ENCODE measurements at places on chromosomes 5 and 9. TPM values are rescaled to one million over a fixed set of nuclear protein-coding genes. Genes with fewer than 3 reads are reported as not detected.
A peak's percentile ranks its signal among the peaks of the same experiment; 100 is the strongest.

DNA sequence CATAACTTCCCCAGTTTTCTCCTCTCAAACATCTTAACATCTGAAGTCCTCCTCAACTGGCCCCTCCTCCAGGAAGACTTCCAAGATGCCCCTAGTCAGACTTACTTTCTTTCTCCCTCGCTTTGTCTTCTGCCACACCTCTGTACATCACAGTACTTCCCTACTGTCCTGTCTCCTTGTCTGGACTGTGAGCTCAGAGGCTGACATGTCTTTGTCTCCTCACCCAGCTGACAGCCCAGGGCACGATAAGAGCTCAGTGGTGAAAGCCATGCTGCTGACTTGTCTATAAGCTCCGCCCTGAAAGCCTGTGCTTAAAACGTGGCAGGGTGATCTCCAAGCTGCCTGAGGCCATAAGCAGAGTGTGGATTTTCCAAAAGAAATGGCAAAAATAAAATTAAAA, 33.0 kb upstream of the SLC25A51 start:
- no peaks in the 10 kb centered on the region for H3K27me3 ChIP-seq
- DNase-seq: no peak
- H3K4me3 ChIP-seq: no peak overlapping the region
- H3K4me1 ChIP-seq: peaks cover 16% of the 10 kb centered on the region
- no peaks in the 10 kb centered on the region for H3K36me3 ChIP-seq

- peaks cover 5% of the 10 kb centered on the region for H3K4me1 ChIP-seq
- H3K27me3 ChIP-seq: no peaks in the 10 kb centered on the region
- DNase-seq: no peak
- H3K27ac ChIP-seq: peak overlapping the region; percentile 69
These were observed 6.2 kb upstream of the TCERG1 start for GRCh38 chr5:146440870-146441495.

GRCh38 chr9:93131599-93132286, 2.3 kb downstream of the NINJ1 start:
- DNase-seq: no peak
- peak overlapping the region; percentile 53 for H3K27ac ChIP-seq
- peak overlapping the region; percentile 97 for H3K4me3 ChIP-seq
- H3K27me3 ChIP-seq: no peaks in the 10 kb centered on the region
- H3K4me1 ChIP-seq: peaks cover 66% of the 10 kb centered on the region

DNA sequence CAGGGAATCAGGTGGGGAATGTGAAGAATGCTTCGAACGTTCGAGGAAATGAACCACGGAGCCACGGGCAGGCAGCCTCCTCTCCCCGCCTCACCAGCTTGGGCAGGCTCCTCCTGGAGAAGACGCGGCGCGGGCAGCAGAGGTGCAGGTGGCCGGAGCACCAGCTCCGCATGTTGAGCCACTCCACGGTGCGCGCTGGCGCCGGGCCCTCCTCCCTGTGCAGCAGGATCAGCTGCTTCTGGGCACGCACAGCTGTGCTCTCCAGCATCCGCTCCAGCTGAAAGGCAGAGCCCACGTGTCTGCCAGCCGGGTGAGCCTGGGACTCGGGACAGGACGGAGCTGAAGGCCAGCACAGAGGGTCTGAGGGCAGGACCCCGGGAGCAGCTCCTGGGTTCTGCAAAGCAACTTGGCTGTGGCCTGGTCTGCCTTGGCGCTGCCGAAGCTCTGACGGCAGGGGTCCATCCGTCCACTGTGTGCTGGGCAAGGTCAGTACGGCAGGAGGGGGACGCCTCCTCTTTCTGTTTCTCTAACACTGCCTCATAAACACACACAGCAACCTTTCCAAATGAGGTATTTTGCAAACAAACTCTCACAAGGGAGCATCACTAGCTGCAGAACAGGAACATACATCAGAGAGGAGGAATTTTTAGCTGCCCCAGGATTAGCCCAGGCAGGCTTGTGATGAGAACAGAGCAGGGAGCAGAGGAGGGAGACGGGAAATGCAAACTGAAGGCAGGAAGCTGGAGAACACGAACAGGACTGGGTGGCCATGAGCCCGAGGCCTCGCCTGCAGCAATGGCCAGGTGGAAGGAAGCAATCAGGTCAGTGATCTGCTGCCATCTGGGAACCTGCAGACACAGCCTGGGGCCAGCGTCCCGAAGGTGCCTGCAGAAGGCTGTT, 20.1 kb upstream of the NSMF start:
- H3K4me1 ChIP-seq: no peaks in the 10 kb centered on the region
- peak; percentile 46 for DNase-seq
- no peaks in the 10 kb centered on the region for H3K36me3 ChIP-seq
- no peaks in the 10 kb centered on the region for H3K27me3 ChIP-seq
- H3K27ac ChIP-seq: no peak overlapping the region
- H3K4me3 ChIP-seq: no peak overlapping the region

DNA sequence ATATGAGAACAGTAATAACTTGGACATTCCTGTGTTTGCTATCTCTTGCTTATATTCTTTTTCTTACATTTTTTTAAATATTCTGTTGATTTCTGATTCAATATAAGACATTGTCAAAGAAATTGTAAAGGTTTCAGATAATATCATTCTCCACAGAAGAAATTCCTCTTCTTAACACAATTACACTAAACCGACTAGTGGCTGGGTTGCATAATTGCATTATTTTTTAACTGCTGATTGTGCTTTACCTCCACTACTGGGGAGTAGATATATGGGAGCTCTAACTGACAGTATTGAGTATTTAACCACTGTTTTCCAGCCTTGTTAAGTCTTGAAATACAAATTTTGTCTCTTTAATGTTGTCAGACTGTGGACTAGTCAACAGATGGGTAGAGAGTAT, 723.8 kb upstream of the EDIL3 start:
- no peaks in the 10 kb centered on the region for H3K27me3 ChIP-seq
- DNase-seq: no peak
- no peak overlapping the region for H3K27ac ChIP-seq
- no peaks in the 10 kb centered on the region for H3K36me3 ChIP-seq
- no peak overlapping the region for H3K4me3 ChIP-seq

DNA sequence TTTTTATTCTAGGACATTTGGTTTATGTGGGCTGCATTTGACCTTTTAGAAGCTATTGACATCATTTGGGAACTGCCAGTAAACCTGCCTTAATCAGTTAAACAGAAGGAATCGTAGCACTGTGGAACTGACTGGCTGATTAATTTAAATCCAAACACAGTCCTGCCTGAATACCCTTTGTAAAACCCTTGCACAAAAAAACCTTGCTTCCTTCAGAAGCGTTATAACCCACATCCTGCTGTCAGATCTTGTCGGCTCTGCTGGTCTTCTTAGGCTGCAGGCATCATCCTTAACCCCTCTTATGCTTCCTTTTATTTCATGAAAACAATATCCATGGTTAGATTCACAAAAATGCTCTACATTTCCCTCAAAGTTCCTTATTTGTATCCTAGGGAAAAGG, 46.3 kb downstream of the PAM start:
- DNase-seq: no peak
- H3K27ac ChIP-seq: no peak overlapping the region
- no peaks in the 10 kb centered on the region for H3K36me3 ChIP-seq
- no peaks in the 10 kb centered on the region for H3K27me3 ChIP-seq
- peaks cover 46% of the 10 kb centered on the region for H3K4me1 ChIP-seq

DNA sequence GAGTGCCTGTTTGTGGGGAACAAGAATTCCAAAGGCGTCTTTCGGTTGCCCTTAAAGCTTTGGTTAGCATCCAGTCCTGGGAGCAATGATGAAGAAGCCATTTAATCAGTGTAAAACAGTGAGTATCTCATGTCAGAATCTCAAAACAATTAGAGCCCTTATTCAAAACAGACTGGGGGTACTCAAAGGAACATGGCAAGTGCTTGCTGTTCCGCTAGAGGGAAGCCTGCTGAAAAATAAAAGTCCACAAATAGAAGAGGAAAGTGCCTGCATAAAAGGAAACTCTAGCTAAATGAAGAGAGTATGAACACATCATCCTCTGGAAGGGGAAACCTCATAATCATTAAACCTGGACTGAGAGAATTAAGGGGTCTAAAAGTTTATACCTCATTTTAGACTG, 26.4 kb downstream of the FBXL7 start:
- no peak overlapping the region for H3K27ac ChIP-seq
- H3K4me1 ChIP-seq: no peaks in the 10 kb centered on the region
- H3K27me3 ChIP-seq: no peaks in the 10 kb centered on the region
- no peak for DNase-seq

- no peak overlapping the region for H3K4me3 ChIP-seq
- H3K4me1 ChIP-seq: no peaks in the 10 kb centered on the region
- H3K27me3 ChIP-seq: no peaks in the 10 kb centered on the region
These were observed 84.7 kb upstream of the SLCO6A1 start for GRCh38 chr5:102583276-102584124.

DNA sequence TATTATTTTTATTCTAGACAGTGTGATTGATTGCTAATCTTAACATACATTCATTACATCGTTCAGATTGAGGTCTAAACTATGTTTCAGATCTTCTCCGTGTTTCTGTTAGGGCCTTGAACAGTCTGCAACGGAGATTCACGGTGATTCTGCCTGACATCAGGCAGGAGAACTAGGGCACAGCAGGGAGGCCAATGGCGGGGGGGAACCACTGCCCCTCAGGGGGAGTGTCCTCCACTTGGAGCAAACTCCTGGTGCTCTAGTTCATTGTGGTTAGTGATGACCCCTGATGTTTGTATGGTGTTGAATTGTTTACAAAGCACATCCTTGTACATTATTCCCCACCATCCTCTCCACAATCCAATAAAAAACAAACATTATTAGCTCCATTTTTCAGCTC, 173.5 kb downstream of the ZNF608 start:
- H3K36me3 ChIP-seq: no peaks in the 10 kb centered on the region
- DNase-seq: no peak
- H3K27me3 ChIP-seq: no peaks in the 10 kb centered on the region

- no peaks in the 10 kb centered on the region for H3K27me3 ChIP-seq
- no peak overlapping the region for H3K27ac ChIP-seq
- H3K4me1 ChIP-seq: no peaks in the 10 kb centered on the region
- no peaks in the 10 kb centered on the region for H3K36me3 ChIP-seq
These were observed 187.6 kb downstream of the PCSK1 start for GRCh38 chr5:96245140-96246091.

DNA sequence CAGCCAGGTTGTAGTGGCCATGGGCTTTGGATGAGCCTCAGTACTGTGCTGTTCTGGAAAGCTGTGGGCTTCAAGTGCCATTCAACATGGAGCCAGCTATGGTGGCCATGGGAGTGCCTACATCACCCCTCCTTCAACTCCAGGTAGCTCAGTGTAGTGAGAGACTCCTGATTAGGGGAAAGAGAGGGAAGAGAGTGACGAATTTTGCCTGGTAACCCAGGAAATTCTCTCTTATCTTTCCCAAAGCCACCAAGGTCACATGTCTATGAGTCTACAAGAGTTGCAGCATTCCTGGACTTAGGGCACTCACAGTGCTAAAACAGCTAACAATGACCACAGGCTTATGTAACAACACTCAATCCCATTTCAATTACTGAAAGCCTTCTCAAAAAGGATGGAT, 81.7 kb upstream of the SPTLC1 start:
- no peaks in the 10 kb centered on the region for H3K4me1 ChIP-seq
- H3K4me3 ChIP-seq: no peak overlapping the region
- H3K27me3 ChIP-seq: no peaks in the 10 kb centered on the region

DNA sequence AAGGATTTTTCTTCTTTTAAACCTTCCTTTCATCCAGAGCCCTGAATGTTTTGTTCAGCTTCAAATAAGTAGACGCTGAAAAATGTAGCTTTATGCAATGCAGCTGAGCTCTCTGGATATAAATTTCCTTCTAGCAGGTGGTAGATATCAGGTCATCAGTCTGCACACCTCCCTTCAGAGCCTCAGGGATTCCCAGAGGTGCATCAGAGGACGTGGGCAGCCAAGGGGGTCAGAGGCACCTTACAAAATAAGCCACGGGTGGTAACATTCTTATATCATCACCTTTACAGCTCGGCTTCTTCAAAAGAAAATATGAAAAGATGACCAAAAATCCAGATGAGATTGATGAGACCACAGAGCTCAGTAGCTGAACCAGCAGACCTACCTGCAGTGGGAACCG, 19.3 kb downstream of the MOCS2 start:
- DNase-seq: no peak
- no peak overlapping the region for H3K27ac ChIP-seq
- no peaks in the 10 kb centered on the region for H3K4me1 ChIP-seq
- no peak overlapping the region for H3K4me3 ChIP-seq

DNA sequence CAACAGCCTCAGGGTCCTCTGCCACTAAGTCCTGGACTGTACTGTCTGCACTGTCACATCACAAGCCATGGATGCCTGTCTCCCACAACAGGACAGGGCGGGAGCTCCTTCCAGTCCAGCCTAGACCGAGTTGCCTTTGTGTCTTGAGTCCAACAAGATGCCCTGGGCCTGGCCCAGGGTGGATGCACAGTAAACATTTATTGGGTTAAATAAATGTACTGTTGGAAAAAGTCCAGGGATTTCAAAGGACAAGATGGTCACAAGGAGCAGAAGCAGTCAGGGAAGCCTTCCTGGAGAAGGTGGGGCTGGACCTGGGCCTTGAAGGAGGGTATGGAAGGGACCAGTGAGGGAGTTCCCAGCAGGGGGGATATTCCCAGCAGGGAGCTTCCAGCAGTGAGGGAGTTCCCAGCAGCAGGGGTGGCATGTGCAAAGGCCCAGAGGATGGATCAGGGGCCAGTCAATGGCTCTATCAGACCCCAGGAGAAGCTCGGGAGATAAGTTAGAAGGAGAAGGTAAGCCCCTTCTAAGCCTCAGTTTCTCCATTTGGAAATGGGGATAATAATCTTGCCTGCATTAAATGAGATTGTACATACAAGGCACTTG, 72.7 kb upstream of the NEURL1B start:
- H3K27ac ChIP-seq: no peak overlapping the region
- H3K36me3 ChIP-seq: no peaks in the 10 kb centered on the region
- no peak for DNase-seq
- no peaks in the 10 kb centered on the region for H3K27me3 ChIP-seq

GRCh38 chr5:19988457-19988856, 457 bp upstream of the CDH18 start:
- peak overlapping the region; percentile 13 for H3K4me3 ChIP-seq
- no peaks in the 10 kb centered on the region for H3K27me3 ChIP-seq
- H3K27ac ChIP-seq: no peak overlapping the region
- H3K4me1 ChIP-seq: no peaks in the 10 kb centered on the region
- no peak for DNase-seq

DNA sequence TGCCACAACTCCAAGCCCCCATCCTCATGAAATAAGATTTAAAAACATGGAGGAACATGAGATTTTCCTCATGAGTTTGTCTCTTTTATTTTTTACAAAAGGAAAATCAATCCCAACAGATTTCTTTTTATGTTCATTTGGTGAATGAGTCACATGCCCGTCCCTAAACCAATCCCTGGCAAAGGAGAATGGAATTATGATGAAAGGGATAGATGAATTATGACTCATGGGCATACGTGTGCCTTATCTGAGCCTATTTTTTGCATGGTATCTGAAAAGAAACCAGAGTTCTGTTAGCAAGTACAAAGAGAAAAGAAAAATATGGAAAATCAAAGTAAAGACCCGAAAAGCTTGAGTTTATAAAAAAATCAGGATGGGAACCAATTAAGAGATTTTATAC, 267.5 kb upstream of the TMEM161B start:
- no peak for DNase-seq
- peaks cover 3% of the 10 kb centered on the region for H3K27me3 ChIP-seq
- no peak overlapping the region for H3K27ac ChIP-seq
- no peak overlapping the region for H3K4me3 ChIP-seq
- no peaks in the 10 kb centered on the region for H3K4me1 ChIP-seq

PCDHGA1 gene
- 0.51 TPM for total RNA-seq

TJP2 gene
- total RNA-seq: 25.1 TPM

Data from psoas muscle (tissue), 8 donors.